ENCODE measurements at places on chromosomes 16 and 17. TPM values are rescaled to one million over a fixed set of nuclear protein-coding genes. Genes with fewer than 3 reads are reported as not detected.

SETD6 gene
- total RNA-seq, result 21.9 TPM

C16orf54 gene
- 1.5 TPM for total RNA-seq

ARL4D gene
- total RNA-seq, result 8.9 TPM

TMEM114 gene
- not detected for total RNA-seq

FBXL19 gene
- 61.1 TPM for total RNA-seq

CMTM2 gene
- total RNA-seq, result not detected

TMC7 gene
- 12.5 TPM for total RNA-seq

CCL3 gene
- not detected for total RNA-seq

CCL7 gene
- not detected for total RNA-seq

ITGAL gene
- not detected for total RNA-seq

TMED6 gene
- 0.11 TPM for total RNA-seq

PTX4 gene
- not detected for total RNA-seq

LDHD gene
- total RNA-seq, result not detected

TRAPPC1 gene
- 71.5 TPM for total RNA-seq

KRTAP2-2 gene
- total RNA-seq, result not detected

RNF43 gene
- 0.14 TPM for total RNA-seq

CISD3 gene
- 14.3 TPM for total RNA-seq

FMNL1 gene
- total RNA-seq, result 41.4 TPM

Data from HT1080 (cell line).